ENCODE measurements at places on chromosomes 7 and 10.

DNA sequence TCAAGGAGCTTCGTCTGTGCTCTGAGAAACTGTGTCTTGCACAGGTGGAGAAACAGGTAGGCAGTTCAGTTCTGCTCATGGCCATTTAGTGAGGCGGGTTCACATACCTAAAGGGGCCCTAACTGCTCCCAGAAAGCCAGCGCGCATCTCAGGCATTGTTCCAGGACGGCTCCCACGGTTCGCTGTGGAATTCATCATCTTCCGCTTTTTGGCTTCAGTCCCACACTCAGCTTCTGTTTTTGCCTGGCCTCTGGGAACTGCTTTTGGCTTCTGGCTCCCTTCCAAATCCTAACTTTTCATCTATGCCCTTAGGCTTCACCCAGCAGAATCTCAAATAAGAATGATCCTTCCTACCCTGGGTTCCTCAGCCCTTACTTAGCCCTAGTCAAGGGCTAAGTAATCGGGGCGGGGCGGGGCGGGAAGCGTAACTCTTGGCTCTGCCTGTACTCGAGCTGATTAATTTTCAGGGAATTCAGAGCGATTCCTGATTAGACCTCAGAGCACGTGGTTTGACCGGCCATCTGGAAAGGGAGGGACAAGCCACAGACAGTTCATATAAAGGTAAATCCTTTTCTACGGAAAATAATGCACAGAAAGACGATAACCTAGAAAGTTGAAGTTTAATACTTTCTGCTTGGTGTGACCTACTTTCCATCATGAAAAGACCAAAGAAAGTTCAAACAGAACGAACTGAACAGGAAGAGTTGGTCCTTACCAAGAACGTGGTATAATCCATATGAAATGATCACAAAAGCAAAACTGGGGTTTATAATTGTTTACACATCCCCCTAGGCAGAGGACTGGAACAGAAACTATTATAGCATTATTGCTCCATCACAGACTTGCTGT lies 105.7 kb downstream of the ST8SIA6 start:
- peak; percentile 70 for DNase-seq

DNA sequence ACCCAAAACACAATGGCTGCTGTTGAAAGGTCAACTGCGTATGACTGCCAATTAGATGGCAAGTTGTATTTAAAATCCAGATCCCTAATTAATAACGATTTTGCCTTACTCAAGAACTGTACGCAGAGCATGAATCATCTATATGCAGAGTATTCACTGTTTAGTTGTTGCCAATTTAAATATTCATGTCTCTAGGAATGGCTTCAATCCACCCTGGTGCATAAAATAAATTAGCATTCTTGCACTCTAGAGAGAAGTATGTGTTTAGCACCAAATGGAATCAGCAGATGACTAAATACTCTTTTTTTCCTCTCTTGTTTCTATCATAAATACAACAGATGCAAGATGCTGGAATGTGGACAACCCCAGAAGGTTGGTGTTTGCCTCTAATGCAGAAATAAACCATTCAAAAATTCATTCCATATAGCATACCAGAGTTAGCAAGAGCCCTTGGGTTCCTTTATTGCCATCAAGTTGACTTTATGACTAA lies 320.3 kb downstream of the LRRTM3 start:
- no peak for DNase-seq

DNA sequence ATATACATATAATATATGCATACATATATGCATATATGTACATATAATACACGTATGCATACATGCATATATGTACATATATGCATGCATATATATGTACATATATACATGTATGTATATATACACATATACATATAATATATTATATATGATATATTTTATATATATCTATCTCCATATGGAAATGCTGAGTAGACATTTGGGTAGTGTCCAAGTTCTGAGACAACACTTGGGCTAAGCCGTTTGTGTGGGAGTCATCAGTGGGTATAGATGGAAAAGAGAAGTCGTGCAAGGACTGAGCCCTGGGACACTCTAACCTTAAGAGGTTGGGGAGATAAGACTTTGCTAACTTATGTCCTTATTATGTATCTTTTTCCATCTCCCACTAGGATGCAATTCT lies 165.2 kb upstream of the PODXL start:
- no peak for DNase-seq

DNA sequence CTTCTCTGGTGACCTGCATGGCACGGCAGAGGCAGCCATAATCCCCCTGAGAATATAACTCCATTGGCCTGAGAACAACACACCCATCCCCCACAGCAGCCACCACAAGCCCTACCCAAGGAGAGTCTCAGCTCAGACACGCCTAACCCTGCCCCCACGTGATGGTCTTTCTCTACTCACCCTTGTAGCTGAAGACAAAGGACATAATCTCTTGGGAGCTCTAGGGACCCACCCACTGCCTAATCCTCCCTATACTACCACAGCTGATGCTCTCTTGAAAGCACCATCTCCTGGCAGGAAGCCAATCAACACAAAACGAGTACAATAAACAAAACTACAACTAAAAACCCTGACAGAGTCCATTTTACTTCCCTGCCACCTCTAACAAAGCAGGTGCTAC lies 30.7 kb upstream of the HPSE2 start:
- DNase-seq: no peak

DNA sequence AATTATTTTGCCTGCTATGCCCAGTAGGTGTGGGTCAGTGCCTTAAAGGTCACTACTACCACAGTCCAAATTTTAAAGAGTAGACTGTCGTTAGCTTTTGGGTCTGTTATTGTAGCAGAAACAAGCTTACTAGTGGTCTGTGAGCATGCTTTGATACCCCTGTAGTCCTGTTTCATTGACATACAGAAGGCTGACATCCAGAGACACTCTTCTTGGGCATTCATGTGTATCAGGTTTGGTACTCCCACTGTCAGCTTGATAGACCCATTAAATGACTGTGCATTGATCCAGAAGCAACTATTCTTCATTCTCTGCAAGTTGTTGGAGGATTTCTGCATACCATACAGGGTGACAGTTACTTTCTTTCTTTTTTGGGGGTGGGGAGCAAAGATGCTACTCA lies 884.4 kb upstream of the CELF2 start:
- no peak for DNase-seq

DNA sequence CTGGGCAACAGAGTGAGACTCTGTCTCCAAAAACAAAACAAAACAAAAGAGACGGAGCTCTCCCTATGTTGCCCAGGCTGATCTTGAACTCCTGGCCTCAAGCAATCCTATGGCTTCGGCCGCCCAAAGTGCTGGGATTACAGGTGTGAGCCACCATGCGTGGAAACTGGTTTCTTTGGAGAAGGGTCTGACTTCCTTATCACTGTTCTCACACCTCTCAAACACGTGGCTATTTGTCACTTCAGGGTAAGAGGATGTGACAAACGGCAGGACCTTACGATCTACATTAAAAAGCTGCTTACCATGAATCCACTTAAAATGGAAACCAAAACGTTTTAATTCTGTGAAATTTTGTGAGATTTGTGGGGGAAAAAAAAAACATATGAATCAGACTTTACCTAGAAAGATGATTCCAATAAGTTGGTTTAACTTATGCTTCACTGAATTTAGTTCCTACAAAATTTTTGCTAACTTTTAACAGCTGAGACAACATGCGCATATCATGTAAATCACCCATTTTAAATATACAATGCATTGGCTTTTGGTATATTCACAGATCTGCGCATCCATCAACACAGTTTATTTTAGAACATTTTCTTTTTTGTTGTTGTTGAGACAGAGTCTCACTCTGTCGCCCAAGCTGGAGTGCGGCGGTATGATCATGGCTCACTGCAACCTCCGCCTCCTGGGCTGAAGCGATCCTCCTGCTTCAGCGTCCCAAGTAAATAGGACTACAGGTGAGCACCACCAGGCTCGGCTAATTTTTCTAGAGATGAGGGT lies 18.7 kb upstream of the FOXK1 start:
- no peak for DNase-seq

DNA sequence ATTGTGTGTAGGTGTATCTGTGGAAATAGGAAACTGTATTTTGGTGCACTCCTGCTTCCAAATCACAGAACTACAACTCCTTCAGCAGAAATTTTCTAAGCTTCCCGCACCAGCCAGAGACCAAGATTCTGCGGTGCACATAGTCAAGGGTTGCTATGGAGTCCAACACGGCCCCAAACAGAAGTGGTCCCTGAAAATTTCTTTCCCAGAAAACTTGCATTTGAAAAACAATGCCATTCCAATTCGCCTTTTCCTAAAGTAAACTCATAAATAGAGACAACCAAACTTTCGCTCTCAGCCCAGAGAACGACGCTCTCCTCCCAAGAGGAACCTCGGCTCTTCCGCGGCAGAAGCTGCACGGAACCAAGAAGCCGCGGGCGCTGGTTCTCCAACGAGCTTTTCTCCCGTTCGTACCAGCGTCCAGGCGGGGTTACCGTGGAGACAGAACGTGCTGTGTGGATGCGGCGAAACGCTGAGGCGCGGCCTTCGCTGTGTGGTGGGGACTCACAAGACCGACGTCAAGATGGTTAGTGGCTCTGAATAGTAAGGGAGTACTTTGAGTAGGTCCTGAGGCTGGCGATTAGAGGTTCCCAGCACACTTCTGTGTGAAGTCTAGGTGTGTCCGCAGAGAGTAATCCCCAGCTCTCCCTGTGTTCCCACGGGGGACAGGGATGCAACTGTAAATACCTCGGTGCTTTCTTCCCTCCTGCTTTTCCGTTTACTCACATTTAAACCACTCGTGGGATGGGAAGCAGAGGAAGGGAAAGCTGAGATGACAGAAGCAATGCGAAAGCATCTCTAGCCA lies 24.0 kb upstream of the ZC3HAV1 start:
- DNase-seq: peak; percentile 81

- DNase-seq: peak; percentile 9
These were observed 6.5 kb upstream of the C10orf105 start for GRCh38 chr10:71725998-71726579.

- DNase-seq: no peak
These were observed 137.2 kb upstream of the GPR22 start for GRCh38 chr7:107332488-107333269.

All from RCC 7860 (cell line).